ENCODE measurements at places on chromosomes 5 and 9.
A peak's percentile ranks its signal among the peaks of the same experiment; 100 is the strongest.

- no peak for DNase-seq
Measured at GRCh38 chr9:36470643-36471290, 70.7 kb upstream of the RNF38 start.

DNA sequence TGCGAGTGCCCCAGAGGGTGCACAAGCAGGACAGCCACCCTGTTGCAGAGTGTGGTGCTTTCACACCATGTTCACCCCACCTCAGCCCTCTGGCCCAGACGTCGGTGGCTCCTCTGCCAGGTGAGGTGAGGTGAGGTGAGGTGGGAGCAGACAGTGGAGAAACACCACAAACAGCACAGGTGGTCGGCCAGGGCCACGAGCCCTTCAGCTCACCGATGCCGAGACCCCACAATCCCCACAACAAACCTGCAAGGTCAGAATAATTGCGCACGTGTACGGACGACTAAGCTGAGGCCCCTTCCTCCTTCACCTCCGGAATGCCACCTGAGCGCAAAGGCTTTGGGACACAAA, 10.5 kb downstream of the BRD3 start:
- DNase-seq: no peak

- DNase-seq: no peak
Measured at GRCh38 chr5:160023908-160024630, 15.1 kb downstream of the TTC1 start.

GRCh38 chr5:143721925-143722324, 90.0 kb upstream of the HMHB1 start:
- DNase-seq: no peak

DNA sequence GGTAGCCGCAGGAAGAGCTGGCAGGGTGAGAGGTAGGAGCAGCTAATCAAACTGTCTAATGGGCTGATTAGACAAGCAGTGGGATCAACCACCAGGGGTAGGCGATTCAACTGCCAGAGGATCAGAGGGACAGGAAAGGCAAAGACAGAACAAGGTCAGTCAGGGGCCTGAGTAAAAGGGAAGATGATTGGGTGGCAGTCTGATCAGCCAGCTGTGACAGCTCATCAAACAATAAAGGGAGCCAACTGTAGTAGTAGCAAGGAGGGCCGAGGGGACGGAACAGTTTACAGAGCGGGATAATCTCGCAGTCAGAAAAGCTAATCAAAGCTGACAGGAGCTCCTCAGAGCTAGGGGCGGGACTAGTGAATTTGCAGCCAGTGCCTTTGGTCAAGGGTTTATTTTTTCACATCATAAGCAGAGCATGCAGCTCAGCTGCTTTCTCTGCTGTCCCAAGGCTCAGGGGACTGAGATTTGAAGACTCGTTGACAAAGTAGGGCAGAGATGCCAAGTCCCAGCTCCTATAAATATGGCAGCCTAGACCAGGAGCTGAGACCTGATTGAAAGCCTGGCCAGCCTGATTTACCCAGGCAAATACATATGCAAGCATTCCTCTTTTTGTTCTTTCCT, 418.2 kb downstream of the GABRG2 start:
- no peak for DNase-seq

DNA sequence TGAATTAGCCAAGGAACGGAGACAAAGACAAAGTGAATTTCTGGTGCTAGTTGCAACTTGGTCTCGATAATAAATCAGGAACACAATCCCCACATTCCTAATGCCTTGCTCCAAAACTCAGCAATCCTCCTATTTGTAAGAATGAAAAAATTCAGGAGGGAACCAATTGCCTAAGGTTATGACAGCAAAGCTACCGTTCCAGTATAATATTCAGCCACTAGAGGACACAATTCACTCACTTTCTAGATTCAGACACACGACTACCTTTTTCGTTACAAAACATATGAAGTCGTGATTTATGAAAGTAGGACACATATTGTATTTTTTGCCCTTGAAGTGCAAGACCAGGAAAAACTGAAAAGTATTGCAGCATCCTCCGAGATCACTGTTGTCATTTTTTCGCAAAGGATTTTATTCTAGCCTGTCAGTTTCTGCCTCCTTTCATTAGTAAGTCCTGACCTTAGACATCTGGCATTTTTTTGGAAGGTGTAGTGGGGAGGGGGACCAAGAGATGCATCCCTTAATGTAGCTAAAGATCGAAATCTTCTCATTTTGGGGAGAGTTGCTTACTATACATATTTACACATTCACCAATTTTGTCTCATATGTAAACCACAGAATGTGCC, 133.1 kb downstream of the DOCK8 start:
- no peak for DNase-seq

DNA sequence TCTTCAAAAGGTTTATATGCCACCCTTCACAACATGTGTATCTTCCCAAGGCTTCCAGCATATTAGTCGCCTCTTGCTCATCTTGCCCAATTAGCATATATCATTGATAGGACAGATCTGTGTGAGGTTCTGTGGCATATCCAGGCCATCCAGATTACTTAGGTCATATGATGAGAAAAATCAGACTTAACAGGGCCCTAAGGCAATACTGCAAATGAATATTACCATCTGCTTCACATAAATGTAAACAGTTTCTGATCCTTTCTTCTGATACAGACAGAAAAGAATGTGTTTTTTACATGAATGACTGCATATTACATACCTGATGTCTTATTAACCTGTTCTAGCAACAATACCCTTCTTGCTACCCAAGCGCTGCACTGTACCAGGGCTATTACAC, 41.3 kb upstream of the GHR start:
- no peak for DNase-seq

GRCh38 chr5:150464554-150465012, 15.0 kb upstream of the RPS14 start:
- DNase-seq: no peak

DNA sequence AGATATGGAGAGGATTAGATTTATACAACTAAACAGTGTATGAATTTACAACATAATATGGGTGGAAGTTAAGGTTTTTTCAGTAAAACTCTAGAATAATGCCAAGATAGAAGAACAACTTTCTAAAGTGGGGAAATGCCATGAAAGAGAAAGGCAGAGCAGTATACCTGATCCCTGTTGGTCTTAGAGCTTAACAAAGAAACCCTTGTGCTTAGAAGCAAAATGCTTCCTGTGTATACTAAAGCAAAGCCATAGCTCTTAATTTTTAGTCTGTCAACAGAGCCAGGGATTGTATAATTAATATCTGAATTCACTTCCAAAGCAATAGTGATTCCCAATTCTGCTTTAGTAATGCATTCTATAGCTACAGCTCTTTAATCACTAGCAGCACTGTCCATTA, 14.4 kb downstream of the C9orf85 start:
- DNase-seq: no peak

GRCh38 chr5:148353634-148354033, 18.3 kb downstream of the SPINK9 start:
- no peak for DNase-seq

- no peak for DNase-seq
Measured at GRCh38 chr5:171269717-171270116, 39.3 kb upstream of the TLX3 start.

DNA sequence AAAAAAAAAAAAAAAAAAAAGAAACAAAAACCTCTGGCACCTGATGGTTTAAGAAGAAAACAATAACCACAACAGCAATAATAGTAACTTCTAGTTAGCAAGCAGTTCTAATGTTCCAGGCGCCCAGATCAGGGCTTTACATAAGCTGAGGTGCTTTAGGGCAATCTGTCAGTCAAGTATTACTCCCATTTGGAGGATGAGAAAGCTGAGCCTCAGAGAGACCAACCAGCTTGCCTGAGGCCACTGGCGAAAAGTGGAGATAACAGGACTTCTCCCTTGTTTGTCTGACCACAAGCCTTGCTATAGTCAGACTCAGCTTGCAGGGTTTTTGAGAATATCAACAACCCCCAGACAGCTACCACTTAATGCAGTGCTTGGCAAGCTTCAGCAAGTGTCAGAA, 83.5 kb upstream of the BOD1 start:
- DNase-seq: no peak

DNA sequence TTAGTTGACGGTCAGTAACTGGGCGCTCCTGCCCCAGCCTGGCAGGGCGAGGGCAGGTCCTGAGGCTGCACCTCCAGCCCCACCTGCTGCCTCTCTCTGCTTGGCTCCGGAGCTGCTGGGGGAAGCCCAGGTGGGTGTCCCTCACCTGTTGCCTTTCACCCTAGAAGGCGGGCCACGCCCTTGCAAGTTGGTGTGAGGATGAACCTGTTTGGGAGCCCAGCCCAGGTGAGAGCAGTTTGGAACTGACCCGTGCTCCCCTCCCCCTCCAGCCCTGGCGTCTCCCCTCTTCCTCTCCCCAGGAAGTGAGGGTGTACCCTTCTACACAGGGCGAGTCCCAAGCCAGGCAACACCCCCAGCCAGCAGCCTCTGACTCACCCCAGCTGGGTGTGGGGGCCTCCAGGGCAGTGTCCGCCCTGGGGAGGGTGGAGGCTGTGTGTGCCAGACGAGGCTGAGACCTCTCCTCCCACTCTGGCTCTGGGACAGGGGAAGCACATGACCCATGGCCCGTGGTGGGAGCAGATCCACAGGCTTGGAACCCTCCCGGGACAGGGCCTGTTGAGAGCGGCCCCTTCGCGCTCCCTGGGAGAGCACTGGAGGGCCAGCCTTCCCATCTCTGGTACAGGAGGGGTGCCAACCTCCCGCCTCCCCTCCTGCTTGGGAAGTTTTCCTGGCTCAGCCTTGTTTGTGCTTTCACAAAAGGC, 10.4 kb downstream of the LRRC8A start:
- DNase-seq: no peak

- DNase-seq: peak; percentile 25
Measured at GRCh38 chr5:139844472-139845145, 49.0 kb downstream of the PSD2 start.

DNA sequence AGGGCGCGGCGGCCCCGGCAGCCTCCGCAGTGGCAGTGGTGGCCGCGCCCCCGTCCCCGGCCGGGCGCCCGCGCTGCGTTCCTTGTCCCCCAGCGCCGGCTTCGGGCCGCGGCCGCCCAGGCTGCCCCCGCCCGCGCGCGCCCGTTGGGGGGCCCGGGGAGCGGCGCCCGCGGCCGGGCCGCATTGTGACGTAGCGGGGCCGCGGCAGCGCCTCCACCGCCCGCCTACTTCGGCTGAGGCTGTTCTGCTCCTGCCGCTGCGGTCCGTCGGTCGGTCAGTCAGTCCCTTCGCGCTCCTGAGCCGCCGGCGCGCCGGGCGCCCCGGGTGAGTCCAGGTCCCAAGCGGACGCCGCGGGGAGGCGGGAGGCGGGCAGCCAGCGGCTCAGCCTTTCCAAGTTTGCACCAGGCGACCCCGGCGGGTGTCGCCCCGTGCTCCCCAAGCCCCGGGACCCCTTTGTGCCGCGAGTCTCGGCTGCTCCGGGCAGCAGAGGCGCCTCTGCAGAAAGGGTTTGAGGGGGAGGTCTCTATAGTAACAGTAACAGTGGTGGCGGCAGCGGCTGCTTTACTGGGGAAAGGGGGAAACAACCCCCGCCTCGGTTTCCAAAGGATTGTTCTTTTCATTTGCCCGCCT, at the start of gene SNCAIP:
SNCAIP (plus strand) TSS at position 277 of the 630 bp plus-strand sequence. CDS start 78,898 bp downstream, outside the sequence.
- DNase-seq: no peak

DNA sequence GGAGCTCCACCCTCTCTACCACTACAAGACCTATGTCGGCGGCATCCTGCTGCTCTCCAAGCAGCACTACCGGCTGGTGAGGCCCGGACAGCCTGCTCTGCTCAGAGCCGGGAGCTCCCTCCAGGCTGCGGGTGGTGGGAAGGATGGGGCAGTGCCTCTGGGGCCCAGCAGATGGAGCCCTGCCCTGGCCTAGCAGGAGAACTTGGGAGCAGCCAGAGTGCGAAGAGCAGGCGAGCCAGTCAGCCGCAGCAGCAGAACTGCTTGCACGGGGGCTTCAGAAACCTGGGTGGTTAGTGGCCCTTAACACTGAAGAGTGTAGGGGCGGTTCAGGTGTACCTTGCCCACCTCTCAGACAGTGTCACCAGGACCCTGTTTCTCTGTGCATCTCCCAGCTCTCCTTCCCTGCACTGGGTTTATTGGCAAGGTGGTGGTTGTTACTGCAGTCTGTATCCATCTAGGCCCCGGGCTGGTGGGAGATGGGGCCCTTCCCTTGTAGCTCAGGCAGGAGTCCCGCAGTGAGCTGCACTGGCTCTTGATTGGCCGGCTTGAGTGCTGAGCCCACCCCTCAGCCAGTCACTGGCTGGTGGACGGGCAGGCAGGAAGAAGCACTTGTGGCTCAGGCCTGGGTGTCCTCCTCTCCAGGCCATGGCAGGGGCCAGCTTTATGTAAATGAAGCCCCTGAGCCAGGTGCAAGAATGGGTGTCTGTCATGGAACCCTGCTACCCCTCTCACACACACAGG, 7.7 kb downstream of the B4GALT7 start:
- peak; percentile 42 for DNase-seq

GRCh38 chr5:144972317-144972716, 801.6 kb downstream of the KCTD16 start:
- no peak for DNase-seq

GRCh38 chr9:131799177-131799823, 59.4 kb upstream of the RAPGEF1 start:
- peak; percentile 37 for DNase-seq

DNA sequence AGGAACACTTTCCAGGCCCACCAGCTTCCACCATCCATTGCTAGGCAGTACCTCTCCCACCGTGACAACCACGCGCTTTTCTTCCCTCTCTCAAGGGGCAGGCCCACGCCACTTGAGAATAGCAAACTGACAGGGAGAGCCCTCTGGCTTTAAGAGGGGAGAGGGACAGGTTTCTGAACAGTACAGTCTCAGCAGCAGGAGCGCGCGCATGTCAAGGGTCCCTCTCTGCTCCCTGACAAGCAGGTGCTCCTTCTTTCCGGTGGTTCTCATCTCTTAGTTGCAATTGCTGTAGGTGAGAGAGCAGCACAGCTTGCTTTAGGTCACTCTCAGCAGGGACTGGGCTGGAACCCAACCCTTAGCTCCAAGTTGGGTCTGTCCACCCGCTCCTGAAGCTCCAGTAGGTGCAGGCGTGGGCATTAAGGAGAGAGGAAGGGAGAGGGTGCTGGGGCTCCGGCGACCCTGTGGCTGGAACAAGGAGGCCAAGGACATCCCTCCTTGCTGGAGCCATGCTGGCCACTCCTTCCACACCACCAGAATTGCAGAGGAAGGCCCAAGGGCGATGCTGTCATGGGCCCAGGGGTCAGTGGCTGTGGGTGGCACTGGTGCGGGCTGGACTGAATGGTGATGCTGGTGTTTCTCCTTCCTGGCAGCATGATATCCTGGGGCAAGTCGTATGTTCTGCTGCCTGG, 9.0 kb upstream of the PHF2 start:
- DNase-seq: no peak

DNA sequence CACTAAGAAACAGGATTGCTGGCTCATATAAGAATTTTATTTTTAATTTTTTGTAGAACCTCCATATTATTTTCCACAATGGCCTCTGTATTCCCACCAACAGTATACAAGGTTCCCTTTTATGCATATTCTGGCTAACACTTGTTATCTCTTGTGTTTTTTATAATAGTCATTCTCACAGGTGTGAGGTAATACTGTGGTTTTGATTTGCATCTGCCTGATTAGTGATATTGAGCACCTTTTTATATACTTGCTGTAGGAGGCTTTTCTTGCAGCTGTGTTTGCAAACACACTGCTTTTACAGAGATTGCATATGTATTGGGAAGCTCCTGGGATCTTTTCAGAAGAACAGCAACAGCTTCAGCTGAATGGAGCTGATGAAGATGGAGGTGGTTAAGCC, 164.8 kb downstream of the DEPDC1B start:
- no peak for DNase-seq

GRCh38 chr5:57779383-57780223, 297.0 kb upstream of the ACTBL2 start:
- no peak for DNase-seq
